ENCODE measurements at places on chromosomes 2 and 18.
A peak's percentile ranks its signal among the peaks of the same experiment; 100 is the strongest.

DNA sequence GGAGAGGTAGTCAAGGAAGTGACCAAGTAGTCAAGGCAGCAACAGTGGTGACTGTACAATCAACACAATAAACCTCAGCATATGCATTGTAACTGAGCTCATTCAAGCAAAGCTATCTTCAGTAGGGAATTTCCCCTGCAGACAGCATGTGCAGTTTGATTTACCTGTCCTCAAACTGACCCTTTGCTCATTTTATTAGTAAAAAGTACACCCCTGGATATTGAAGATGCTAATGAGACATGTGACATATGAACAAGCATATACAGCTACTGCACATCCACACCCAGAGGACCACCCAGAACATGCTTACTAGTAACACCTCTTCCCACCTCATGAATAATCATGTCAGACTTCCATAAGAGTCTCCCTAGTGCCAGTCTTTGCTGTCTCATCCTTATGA lies 15.4 kb downstream of the C2orf81 start:
- DNase-seq: no peak

GRCh38 chr2:25169073-25169470 lies 692 bp upstream of the POMC start:
- no peak for DNase-seq

DNA sequence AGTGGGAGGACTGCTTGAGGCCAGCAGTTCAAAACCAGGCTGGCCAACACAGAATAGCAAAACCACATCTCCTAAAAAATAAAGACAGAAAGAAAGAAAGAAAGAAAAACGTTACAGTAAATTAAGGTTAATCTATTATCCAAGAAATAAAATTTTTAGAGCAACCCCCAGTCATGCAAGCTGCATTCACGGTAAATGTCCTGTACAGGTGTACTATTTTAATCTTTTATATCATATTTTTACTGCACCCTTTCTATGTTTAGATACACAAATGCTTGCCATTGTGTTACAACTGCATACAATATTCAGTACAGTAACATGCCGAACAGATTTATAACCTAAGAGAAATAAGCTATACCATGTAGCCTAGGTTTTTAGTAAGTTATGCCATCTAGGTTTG lies 6.0 kb downstream of the PDIA6 start:
- no peak for DNase-seq

- no peak for DNase-seq
These were observed 246.8 kb downstream of the IKZF2 start for GRCh38 chr2:212904646-212905045.

DNA sequence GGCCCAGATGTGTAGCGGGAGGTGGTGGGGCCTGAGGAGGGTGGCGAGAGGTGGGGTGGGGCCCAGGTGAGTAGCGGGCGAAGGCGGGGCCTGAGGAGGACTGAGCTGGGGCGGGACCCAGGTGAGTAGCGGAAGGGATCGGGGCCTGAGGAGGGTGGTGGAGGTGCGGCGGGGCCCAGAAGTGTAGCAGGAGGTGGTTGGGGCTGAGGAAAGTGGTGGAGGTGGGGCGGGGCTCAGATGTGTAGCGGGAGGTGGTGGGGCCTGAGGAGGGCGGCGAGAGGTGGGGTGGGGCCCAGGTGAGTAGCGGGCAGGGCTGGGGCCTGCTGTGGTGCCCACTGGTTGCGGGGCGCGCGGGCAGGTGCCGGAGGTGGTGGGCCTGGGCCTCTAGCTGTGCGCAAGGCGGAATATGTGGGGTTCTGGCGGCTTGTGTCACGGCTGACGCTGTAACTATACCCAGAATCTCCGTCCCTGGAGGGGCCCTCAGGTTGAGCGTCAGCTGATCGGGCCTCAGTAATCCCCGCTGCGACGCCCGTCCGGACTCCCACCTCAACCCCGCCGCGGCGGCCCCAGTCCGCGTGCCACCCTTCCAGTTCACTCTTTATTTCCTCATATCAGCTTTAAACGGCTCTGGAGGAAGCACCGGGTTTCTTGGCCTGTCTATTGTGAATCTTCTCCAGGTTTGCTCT lies 866 bp upstream of the SF3B6 start:
- DNase-seq: peak; percentile 53

DNA sequence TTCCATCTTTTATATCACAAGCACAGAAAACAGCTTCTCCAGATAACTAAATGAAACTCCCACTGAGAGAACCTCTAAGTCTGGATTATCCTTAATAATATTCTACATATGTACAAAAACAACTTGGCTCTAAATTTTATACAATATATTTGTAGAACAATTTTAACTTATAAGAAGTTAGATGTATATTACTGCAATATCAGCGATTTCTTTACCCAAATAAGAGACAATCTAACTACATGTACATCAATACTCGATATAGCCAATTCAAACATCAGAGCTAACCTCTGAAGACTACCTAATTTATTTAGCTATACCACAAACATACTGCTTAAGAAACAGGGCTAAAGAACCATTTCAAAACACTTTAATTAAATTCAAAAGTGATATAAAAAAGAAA lies 148.6 kb downstream of the ROCK1 start:
- DNase-seq: no peak

DNA sequence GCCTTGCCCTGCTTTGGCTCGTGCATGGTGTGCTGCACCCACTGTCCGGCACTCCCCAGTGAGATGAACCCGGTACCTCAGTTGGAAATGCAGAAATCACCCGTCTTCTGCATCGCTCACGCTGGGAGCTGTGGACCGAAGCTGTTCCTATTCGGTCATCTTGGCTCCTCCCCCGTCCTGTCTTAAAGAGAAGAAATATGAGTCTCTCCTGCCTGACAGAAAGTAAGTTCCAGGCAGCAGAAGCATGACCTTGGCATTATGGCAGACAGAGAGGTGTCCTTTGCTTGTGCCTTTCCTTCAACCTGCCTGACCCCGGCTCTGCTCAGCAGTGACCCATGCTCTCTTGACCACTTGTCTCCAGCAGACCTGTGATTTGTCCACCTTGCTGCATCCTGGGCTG lies 62.5 kb upstream of the CYP1B1 start:
- DNase-seq: no peak

GRCh38 chr18:47772374-47773248 lies 157.8 kb downstream of the SMAD2 start:
- peak; percentile 8 for DNase-seq

GRCh38 chr2:78779761-78780160 lies 245.7 kb upstream of the REG3G start:
- no peak for DNase-seq

- no peak for DNase-seq
These were observed 73.2 kb downstream of the TMEM247 start for GRCh38 chr2:46552528-46552927.

DNA sequence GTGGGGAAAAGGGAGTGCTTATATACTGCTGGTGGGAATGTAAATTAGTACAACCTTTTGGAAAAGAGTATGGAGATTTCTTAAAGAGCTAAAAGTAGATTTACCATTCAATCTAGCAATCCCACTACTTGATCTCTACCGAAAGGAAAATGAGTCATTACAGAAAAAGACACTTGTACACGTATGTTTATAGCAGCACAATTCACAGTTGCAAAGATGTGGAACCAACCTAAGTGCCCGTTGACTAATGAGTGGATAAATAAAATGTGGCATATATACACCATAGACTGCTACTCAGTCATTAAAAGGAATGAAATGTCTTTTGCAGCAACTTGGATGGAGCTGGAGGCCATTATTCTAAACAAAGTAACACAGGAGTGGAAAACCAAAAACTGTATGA lies 29.5 kb downstream of the FLACC1 start:
- DNase-seq: no peak

DNA sequence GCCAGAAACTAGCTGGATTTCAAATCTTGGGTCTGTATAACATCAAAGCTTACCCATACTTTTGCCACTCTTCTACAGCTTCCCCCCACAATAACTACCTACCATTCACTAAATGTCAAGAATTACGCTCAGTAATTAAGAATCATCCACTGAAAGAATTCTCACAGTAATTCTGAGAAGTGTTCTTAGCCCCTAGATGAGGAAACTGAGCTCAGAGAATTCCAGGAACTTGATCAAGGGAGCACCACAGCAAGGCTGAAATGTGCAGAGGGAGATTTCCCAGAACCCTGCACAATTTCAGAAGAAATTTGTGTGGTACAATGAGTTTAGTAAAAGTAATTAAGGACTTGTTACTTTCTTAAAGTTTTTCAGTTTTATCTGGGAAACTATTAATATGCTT lies 194.5 kb upstream of the STK17B start:
- no peak for DNase-seq

DNA sequence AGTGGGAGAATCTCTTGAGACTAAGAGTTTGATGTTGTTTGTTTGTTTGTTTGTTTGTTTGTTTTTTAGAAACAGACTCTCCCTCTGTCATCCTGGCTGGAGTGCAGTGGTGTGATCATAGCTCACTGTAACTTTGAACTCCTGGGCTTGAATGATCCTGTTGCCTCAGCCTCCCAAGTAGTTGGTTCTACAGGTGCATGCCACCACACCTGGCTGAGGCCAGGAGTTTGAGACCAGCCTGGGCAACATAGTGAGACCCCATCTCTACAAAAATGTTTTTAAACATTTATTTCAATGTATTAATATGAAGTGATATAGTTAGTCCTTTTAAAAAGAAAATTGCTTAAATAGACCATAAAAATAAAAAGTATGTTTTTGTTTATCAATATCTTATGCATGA lies 35.6 kb downstream of the MAP3K19 start:
- DNase-seq: no peak

DNA sequence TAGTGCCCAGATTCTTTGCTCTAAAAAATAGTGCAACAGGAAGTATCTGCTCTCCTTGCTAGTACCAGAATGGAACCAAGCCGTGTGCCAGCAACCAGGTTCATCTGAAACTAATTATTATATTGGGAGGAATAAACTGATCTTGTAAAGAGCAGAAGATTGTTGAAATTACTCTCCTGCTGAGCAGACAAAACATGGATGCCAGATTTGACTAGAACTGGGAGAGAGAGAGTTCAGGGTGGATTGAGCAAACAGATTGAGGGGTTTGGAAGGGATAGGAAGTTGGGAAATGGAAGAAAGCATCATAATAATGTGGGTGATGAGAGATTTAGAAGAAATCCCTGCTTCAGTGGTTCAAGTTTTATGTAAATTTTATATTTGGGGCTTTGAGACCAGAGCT lies 160.1 kb upstream of the RASGRP3 start:
- no peak for DNase-seq

- no peak for DNase-seq
These were observed 121.5 kb downstream of the RTN4 start for GRCh38 chr2:54928719-54929118.

GRCh38 chr2:130183512-130184373 lies 1.7 kb downstream of the MZT2B start:
- DNase-seq: no peak

DNA sequence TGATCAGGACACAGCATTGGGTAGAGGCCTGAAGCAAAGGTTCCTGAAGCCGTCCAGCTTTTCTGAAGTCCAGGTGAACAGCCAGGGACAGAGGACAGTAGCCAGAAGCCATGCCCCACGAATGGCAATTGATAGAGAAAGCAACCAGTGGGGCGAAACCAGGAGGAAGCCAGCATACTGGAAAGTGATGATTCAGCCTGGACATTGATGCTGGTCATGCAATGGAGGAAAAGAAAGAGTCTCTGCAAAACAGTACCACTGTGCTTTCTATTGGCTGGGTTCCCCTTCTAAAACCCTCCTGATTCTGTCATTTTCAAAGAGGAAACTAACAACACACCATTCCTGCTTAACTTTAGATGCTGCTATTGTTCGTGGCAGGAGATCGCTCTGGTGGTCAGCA lies 221.4 kb upstream of the EPAS1 start:
- DNase-seq: no peak

DNA sequence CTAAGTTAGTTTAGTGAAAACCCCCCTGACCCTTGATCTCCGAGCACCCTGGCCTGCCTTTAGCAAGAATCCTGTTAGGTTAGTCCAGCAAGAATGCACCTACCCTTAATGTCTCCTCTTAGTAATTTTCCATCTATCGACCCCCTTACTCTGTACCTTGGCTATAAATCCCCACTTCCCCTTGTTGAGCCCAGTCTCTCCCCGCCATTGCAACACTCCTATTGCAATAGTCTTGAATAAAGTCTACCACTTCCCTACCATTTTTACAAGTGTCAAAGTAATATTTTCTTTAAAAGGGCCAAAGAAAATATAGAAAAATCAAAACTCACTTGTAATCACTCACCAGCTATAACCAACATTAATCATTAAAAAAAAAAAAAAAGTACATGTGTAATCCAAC lies 4.2 kb upstream of the ZBTB7C start:
- no peak for DNase-seq

DNA sequence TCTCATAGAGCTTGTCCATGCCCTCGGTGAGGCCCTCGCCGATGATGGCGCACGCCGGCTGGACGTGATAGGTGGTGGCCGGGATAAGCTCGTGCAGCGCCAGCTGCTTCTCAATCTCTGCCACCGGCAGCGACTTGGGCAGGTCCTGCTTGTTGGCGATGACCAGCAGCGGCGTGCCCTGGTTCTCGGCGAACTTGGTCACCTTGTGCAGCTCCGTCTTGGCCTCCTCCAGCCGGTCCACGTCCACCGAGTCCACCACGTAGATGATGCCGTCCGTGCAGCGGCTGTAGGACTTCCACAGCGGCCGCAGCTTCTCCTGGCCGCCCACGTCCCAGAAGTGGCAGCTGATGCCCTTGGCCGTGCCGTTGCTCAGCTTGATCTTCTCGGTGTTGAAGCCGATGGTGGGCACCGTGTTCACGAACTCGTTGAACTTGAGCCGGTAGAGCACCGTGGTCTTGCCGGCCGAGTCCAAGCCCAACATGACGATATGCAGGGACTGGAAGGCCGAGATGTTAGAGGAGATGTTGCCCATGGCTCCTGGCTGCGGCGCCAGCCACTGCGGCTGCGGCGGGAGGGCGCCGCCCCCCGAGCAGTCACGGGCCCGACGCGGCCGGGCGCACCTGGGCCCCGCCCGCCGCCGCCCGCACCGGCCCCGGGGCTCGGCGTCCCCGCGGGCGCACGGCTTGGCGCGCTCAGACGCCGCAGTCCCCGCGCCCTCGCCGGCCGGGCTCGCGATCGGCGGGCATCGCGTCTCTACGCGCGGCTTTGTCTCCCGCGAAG lies 636 bp downstream of the ARL4C start:
- peak; percentile 52 for DNase-seq

GRCh38 chr2:240893363-240893844 lies 2.6 kb downstream of the MAB21L4 start:
- no peak for DNase-seq

- no peak for DNase-seq
These were observed 194.1 kb downstream of the SMAD7 start for GRCh38 chr18:48756511-48757226.

GRCh38 chr2:114231921-114232320 lies 210.5 kb upstream of the DPP10 start:
- no peak for DNase-seq

- DNase-seq: no peak
These were observed 30.1 kb downstream of the HS1BP3 start for GRCh38 chr2:20620696-20621365.

DNA sequence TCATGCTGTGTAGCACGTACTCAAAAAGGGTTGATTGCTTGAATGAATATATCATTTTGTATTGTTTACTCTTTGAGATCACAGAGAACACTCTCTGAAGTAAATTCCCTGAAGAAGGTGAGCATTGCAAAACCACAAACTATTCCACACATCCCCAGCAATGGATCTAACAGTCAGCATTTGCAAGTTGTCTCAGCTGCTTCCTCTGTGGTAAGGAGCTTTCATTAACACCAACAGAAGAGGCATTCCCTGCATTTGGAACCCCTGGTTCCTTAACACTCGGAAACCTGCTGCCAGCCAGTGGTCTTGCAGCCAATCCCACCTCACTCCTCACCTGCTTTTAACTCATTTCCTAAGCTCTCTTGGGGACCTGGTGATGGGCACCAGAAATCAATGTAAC lies 108.4 kb downstream of the IRS1 start:
- no peak for DNase-seq

Data from NCI-H345 (cell line).